Hippocampal formation (tissue), 2 donors: ENCODE measurements at places on chromosomes 11 and 22.

- DNase-seq, result no peak
Observed at GRCh38 chr11:45282081-45282480, 4.1 kb downstream of the SYT13 start.

DNA sequence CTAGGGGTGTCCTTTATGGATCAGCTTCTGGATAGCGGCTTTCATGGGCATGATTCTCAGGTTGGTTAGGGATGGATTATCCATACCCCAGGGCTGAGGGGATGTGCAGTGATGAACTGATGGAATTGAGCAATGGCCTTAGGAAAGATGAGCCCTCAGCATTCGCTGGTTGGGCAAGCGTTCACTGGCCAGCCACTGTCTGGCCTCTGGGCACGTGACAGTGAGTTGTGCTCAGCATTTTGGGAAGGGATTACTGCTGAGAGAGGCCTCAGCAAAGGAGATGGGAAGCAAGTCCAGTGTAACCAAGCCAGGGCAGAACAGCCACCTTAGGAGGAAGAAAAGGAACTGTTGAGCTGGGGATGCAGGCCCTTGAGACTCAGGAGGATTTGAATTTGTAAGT, 17.4 kb downstream of the UBASH3B start:
- no peak for DNase-seq

- DNase-seq, result no peak
Observed at GRCh38 chr22:46693634-46694415, 44.2 kb downstream of the CERK start.

- peak; percentile 89 for DNase-seq
Observed at GRCh38 chr22:30356449-30357235, at the start of the genes CCDC157 and SF3A1. Gene CCDC157 (plus strand): TSS chr22:30357007. CDS start chr22:30366001, 8,994 bp downstream. Gene SF3A1 (minus strand): TSS chr22:30356894. CDS start chr22:30356792, 102 bp downstream.

- DNase-seq, result no peak
Observed at GRCh38 chr11:93796441-93797231, 12.6 kb downstream of the MED17 start.

DNA sequence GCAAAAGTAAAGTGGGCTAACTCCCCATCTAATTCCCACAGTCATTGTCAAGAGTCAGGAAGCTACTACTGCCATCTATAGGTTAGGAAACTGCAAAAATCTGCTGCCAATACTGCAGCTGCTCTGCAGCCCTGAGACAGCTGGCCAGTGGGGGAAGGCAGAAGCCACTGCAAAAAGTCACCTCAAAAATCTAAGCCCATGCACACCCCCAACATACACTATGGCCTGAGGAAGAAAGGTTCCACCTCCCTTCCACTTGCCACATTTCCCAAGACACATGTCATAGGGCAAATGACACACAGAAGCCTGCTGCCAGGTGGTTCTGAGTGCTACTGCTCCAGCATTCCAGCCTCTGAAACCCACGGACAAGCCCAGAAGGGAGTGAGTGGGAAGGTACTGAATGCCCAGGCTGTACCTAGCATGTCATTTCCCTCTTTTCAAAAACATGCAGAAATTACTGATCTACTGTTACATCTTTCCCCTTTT, 36.9 kb downstream of the DGCR2 start:
- peak; percentile 25 for DNase-seq

DNA sequence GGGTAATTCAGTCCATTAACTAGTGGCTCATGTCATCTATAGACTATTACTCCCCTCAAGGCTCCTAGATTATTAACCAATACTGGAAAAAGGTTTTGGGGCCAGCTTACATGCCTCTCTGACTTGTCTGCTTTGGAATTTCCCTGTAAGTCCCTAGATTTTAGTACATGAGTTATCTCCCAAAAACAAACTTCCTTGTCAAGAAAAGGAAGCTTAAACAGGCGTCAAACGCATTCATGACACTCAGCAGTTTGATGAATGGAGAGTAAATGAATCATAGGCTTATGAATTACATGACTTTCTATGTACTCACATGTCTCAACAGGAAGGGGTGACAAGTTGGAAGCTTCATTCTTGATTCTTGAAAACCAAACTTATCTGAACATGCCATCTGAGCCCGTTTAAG, 70.8 kb downstream of the BLID start:
- DNase-seq, result no peak

GRCh38 chr11:42849362-42849761, 462.4 kb upstream of the API5 start:
- no peak for DNase-seq

- no peak for DNase-seq
Observed at GRCh38 chr11:31089117-31089516, 280.4 kb downstream of the DCDC1 start.

DNA sequence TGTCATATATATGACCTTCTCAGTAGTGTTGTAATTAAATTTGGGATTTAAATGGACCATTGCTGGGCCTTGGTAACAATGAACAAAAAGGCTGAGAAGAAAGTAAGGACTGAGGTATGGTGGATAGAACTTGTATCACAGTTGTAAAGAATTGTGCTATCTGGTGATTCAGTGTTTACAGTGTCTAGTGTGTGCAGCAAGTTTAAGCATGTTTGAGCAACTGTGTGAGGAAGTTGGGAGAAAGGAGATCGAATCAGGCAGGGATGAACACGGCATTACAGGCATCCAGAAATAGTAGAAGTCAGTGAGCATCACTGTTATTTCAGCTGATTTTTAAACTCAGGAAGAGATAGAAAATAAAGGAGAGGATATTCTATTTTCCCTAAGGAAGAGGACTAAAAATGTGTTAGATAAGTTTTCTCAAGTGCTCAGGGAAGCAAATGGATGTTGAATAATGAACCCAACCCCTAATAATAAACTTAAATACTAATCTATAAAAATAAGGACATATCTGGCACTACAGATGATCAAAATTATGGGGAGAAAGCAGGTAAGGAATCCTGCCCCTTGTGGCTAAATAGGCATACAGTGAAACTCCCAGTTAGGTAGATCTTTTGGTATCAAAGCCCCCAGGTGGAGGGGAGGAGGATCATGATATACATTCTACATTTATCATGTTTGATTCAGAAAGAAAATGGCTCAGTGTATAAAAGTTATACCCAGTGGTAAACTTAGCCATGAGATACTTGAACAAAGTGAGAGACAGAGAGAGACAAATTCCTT, 361.0 kb upstream of the ANO3 start:
- DNase-seq, result no peak

DNA sequence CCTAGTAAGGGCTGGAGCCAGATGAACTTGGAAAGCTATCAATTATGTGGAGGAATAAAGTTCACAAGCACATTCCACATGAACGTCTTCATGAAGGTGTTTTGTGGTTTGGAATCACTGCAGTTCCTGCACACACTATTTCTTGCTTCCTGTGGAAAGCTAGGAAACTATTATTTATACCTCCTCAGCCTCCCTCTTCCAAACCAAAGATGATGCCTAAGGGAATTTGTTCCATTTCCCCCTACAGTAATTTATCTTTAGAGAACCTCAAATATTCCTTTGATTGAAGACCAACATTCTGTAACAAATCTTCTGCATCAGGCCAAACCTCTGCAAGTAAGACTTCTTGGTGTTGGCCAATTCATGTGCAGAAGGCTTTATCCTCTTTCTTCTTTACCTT, 115.8 kb upstream of the ARHGAP20 start:
- no peak for DNase-seq

DNA sequence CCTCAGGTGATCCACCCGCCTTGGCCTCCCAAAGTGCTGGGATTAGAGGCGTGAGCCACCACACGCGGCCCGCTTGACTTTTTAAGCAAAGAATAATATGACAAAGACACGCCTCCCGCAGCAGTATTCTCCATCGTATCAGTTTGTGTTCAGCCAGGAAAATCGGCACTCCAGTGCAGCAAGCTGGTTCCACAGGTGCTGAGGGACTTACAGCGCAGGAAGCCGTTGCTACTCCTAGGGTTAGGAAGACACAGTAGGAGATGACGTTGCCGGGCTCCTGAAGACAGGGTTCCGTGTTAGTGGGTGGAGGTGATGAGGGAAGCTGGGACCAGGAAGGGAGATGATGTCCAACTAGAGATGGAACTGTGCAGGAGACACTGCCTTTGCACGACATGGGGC, 65.8 kb upstream of the CECR2 start:
- DNase-seq, result no peak

GRCh38 chr11:27949951-27950738, 157.8 kb downstream of the KIF18A start:
- no peak for DNase-seq

DNA sequence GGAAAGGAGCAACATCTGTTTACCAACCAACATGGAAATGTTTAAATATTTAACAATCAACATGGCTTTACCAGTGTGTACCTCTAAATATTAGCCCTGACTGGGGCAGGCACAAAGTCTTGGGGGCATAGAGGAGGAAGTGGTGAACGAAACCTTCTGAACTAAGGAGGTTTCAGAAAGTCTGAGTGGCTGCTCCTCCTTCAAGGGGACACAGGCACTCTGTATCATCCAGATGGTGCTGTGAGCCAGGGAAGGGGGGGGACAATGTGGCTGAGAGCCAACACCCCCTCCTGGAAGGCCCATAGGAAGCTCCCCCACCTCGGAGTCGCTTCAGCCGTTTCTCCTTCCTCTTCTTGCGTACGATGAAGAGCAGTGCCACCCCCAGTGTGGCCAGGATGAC, 107.7 kb downstream of the CEP164 start:
- no peak for DNase-seq

GRCh38 chr11:62600367-62601121, 1.1 kb downstream of the MTA2 start:
- DNase-seq, result no peak

DNA sequence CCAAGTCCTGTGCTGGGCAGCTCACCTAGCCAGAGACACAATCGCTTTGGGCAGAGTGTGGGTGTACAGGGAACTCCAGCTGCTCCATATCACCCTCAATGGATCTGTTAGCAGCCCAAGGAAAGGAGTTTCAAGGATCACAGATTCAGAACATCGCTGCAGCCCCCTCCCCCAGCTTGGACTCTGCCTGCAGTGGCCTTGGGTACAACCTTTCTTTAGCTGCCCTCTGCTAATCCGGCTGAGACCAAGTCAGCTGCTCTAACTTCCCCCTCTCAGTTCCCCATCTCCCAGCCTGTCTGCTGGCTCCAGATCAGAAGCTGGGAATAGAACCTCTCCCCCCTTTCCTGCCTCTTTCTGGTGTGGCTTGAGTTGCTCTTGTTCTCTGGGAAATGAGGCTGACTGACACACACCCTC, 1.3 kb downstream of the TMEM86A start:
- DNase-seq, result peak; percentile 25

DNA sequence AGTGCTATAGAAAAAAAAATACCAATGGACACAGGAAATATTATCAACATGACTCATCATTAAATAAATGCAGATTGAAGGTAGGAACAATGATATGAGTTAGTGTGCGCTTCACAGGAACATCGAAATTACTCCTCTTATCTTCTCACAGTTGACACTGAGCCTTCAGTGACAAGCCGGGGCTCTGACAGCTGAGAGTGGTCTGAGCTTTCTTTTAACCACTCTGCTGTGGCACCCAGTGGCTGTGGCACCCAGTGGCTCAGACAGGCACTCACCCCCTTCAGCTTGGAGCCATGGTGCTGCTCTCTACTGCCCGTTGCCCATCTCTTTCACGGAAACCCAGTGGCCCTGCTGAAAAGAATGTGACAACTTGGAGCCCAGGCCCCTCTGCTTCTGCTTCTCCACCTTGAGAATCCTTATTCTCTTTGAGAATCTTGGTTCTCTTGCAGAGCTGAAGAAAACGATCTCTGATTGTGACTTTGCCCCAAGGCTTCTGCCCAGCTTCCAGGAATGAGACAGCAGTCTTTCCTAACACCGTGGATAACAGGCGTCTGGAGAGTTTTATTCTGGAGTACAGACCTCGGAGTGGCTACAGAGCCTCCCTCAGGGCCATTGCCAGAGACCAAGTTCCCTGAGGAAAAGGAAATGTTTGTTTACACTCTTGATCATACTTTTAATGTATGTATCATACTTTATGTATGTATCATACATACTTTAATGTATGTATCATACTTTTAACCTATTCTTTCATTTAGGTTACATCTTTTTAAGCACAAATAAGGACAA, 37.1 kb upstream of the OR8B8 start:
- no peak for DNase-seq

- peak; percentile 3 for DNase-seq
Observed at GRCh38 chr11:11010624-11011127, 152.8 kb upstream of the ZBED5 start.

DNA sequence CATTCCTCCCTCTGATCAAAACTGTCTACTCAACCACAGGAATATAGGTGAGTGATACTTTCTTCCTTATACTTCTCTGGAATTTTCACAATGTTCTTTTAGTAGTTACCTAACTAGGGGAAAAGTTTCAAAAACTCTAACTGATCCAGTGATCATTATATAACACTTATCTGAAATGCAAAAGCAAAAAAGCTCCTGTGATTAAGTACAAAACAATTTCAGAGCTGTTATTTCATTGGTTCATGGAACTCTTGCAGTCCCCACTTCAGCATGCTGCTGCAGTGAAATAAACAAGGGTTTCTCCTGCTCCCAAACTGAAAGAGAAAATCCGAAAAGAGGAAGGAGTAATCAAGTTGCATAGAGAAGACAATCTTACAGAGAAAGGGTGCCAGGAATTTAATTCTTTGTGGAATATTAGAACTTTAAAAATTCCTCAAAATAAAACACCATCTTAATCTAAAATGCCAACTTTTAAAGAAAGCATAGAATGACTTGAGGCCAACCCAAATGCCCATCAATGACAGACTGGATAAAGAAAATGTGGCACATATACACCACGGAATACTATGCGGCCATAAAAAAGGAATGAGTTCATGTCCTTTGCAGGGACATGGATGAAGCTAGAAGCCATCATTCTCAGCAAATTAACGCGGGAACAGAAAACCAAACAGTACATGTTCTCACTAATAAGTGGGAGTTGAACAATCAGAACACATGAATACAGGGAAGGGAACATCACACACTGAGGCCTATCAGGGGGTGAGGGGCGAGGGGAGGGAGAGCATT, 20.3 kb downstream of the PPP2R1B start:
- no peak for DNase-seq
